ENCODE measurements at places on chromosomes 5 and 9.
A peak's percentile ranks its signal among the peaks of the same experiment; 100 is the strongest.

DNA sequence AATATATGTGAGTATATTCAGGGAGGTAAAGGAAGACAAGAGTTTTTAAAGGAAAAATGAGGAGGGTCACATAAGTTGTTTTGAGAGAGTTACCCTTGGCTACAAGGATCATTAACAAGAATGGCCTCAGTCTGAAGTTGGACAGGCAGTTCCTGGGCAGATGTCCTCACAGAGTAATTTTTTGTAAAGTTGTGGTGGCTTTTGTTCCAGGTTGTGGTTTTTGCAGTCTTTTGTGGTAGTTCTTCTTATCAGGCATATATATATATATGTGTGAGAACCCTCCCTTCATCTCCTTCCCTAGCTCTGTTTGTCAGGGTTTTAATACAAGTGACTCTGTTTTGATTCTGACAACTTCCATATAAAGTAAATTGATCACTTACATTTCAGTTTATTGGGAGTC, 60.0 kb downstream of the CSNK1G3 start:
- no peaks in the 10 kb centered on the region for H3K4me1 ChIP-seq
- no peaks in the 10 kb centered on the region for H3K27me3 ChIP-seq
- no peak overlapping the region for H3K4me3 ChIP-seq

GRCh38 chr5:159844267-159845121, 71.8 kb upstream of the ADRA1B start:
- no peak for DNase-seq
- no peak overlapping the region for H3K4me3 ChIP-seq
- no peak overlapping the region for H3K27ac ChIP-seq
- peaks cover 10% of the 10 kb centered on the region for H3K4me1 ChIP-seq
- no peaks in the 10 kb centered on the region for H3K36me3 ChIP-seq

- DNase-seq: no peak
- peaks cover 20% of the 10 kb centered on the region for H3K4me1 ChIP-seq
- no peaks in the 10 kb centered on the region for H3K27me3 ChIP-seq
- no peak overlapping the region for H3K4me3 ChIP-seq
- peaks cover 27% of the 10 kb centered on the region for H3K36me3 ChIP-seq
These were observed 1.4 kb downstream of the DOK3 start for GRCh38 chr5:177508221-177508611.

DNA sequence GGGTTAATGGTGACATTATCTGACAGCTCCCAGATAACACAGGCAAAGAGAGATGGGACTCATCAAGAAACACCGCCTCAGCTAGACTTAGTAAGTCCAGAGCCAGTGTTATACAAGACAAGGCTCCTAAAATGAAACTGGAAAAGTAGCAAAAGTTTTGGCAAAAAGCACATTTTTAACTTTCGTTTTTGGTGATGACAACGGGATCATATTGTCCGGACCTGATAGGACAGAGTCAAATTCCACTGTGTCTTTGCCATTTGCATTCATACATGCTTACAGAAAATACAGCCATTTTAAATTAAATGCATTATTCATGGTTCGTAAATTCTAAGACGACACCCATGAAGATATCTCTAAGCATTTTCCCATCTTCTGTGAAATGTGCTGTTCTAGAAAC, 152.1 kb downstream of the CRB2 start:
- H3K4me3 ChIP-seq: no peak overlapping the region
- H3K27me3 ChIP-seq: peaks cover 3% of the 10 kb centered on the region
- H3K27ac ChIP-seq: no peak overlapping the region

- DNase-seq: no peak
- H3K36me3 ChIP-seq: no peaks in the 10 kb centered on the region
- no peak overlapping the region for H3K4me3 ChIP-seq
- no peaks in the 10 kb centered on the region for H3K27me3 ChIP-seq
These were observed 59.1 kb upstream of the CAMK4 start for GRCh38 chr5:111165058-111165457.

DNA sequence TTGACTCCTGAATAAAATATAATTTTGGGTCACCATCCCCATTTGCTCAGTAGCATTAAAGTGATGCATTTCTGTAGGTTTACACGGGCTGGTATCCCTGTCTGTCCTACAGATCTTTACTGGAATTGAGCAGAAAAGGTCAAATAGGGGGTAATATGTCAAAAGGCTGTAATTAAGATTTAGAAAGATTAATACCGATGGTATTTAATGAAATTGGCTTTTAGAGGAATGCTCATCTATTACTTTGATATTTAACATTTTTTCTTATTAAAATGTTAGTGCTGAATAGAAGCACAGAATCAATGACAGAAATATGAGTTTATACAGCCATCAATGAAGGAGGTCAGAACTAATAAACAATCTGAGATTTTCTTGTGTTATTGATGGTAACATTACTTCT, 1762.2 kb upstream of the WWC1 start:
- H3K36me3 ChIP-seq: no peaks in the 10 kb centered on the region
- H3K27me3 ChIP-seq: no peaks in the 10 kb centered on the region
- peaks cover 5% of the 10 kb centered on the region for H3K4me1 ChIP-seq
- no peak for DNase-seq
- H3K27ac ChIP-seq: no peak overlapping the region

DNA sequence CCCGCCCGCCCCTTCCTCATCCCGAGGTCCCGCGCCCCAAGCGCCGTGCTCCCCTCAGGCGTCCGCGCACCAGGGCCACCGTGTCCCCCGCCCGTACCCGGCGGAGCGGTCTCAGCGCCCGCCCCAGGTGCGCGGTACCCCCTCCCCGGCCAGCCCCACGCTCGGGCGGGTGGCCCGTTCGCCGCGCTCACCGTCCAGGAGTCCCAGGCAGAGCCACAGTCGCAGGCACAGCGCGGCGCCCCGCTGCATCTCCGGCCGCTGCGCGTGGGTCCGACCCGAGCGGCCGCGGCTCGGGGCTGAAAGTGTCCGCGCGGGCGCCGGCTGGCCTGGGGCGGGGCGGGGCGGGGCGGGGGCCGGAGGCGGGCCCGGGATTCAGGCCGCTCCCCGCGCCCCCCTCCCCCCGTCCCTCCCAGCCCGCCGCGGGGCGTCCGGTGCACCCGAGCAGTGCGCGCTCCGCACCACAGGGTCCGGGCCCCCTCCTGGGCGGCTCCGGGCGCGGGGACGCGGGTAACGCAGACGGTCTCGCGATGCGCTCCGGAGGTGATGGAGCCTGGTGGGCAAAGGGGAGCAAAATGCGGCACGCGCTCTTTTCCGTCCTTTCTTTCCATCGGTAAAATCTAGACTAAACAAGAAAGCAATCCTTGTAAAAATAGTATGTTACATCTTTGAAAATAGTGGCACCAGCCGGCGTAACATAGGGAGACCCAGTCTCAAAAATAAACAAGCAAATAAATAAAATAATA, at the start of gene FLT4:
Gene FLT4 (minus strand): TSS at position 304 of the 743 bp plus-strand sequence. CDS start 55 bp downstream, at position 249.
- H3K36me3 ChIP-seq: no peaks in the 10 kb centered on the region
- peak within 1 kb of the TSS; percentile 83 for H3K4me3 ChIP-seq
- H3K27me3 ChIP-seq: peaks cover 87% of the 10 kb centered on the region
